ENCODE measurements at places on chromosomes 4 and X. TPM values are rescaled to one million over a fixed set of nuclear protein-coding genes. Genes with fewer than 3 reads are reported as not detected.
A peak's percentile ranks its signal among the peaks of the same experiment; 100 is the strongest.

ZAR1 gene
- not detected for polyA plus RNA-seq

KDM5C gene
- polyA plus RNA-seq = 39.8 TPM

CT45A2 gene
- polyA plus RNA-seq = not detected

SLC10A7 gene
- polyA plus RNA-seq = 7.2 TPM

LIN54 gene
- polyA plus RNA-seq = 11.1 TPM

DNA sequence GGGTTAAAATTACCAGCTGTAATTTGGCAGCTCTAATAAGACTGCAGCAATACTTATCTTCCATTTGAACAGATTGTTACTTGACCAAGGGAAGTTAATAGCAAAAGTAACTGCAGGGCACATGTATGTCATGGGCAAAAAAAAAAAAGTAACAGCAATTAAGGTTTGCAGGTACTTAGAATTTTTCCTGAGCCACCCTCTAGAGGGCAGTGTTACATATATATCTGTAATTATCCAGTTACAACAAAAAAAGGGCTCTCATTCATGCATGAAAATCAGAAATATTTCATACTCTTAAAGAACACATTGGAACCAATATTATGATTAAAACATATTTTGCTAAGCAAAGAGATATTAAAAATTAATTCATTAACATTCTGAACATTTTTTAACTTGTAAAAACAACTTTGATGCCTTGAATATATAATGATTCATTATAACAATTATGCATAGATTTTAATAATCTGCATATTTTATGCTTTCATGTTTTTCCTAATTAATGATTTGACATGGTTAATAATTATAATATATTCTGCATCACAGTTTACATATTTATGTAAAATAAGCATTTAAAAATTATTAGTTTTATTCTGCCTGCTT is 25.1 kb downstream of the XIAP start:
- no peak for DNase-seq

GRCh38 chr4:21347142-21347541 is 601.4 kb downstream of the KCNIP4 start:
- DNase-seq = no peak

DNA sequence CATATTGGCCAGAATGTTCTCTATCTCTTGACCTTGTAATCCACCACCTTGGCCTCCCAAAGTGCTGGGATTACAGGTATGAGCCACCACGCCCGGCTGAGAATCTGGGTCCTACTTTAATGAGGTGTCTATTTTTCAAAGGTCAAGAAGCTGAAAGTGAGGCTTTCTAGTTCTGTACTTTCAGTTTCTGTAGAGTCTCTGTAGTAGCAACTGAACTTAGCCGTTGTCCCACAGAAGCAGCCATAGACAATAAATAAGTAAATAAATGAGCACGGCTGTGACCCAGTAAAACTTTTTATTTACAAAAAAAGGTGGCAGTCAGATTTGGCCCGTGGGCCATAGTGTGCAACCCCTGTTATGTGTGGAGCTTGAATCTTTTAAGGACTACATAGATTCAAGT is 92.0 kb downstream of the FNIP2 start:
- no peak for DNase-seq

- DNase-seq = no peak
Observed at GRCh38 chr4:48945981-48946380, 39.4 kb upstream of the OCIAD2 start.

DNA sequence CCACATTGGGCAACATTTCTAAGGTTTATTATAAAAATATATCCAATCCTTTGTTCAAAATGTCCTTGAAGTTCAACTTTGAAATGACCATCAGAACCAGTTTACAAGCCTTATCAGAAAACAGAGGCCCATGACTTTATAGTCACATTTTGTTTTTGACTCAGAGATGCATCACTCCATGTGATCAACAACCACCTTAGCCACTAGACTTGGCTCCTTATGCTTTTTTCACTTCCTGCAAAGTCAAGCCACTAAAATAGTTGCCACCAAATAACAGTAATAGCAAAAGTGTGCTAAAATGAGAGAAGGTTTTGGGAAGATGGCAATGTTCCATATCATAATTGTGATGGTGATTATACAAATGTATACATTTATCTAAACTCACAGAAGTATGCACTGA is 181.7 kb downstream of the MAML3 start:
- DNase-seq = no peak

GRCh38 chr4:17276776-17277175 is 235.1 kb downstream of the QDPR start:
- no peak for DNase-seq

GRCh38 chr4:186144198-186144945 is 39.9 kb downstream of the FAM149A start:
- DNase-seq = peak; percentile 67

GRCh38 chrX:3567686-3568085 is 145.8 kb downstream of the PRKX start:
- no peak for DNase-seq

DNA sequence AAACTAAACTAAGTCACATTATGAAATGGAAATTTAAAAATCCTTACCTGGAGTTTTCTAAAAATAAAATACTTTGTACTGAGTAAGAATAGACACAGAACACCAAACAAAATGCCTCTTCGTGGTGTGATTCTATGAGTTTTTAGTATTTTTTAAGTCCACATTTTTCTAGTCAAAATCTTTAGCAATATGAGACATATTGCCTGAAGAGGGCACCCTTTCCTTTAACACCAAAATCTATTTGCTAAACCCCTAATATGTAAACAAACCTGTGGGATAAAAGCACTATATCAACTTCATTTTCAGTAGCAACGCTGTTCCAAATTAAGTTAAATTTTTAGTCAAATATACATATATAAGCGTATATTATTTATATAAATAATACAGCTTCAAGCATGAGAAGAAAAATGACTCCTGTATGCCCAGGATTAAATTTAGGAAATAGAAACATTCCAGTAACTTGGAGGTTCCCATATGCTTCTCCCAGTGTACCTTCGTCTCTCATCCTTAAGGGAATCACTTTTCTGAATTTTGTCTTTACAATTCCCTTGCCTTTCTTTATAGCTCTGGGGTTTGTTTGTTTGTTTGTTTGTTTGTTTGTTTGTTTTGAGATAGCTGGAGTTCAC is 23.0 kb upstream of the PGM2 start:
- DNase-seq = no peak

DNA sequence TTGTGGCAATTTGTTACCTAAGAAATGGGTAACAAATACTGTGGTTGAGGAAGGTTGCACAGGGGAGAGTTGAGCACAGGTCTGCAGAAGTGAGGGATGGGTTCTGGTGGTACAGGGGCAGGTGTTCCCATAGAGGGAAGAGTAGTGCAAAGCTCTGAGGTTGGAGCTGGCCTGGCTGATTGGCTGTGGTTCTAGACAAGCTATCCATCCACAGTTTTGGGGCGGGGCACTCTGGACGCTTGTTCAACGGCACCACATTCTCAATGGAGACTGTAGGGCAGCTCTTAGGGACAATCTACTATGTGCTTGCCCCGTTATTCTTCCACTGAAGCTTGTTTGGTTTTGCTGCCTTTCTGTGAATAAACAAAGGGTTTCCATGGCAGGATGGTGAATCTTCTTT is 35.4 kb downstream of the NAT8L start:
- no peak for DNase-seq
